ENCODE measurements at places on chromosomes 16 and 17.

GRCh38 chr17:28057731-28058246 lies 15.3 kb downstream of the NLK start:
- no peak for DNase-seq

DNA sequence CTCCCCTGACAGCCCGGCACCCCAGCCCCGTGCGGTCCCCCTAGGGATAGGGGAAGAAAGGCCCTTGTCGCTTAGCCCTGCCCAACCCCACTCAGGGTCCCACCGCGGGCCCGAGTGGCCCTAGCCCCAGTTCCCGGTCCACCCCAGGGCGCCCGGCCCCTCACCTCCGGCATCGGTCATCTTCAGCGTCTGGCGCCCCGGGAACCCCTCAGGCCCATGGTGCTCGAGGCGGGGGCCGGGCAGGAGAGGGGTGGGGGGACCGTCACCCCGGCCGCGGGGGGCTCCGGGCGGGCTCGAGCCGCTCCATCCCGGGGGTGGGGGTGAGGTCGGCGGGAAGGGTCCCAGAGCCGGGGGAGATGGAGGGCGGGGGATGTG lies 620 bp downstream of the SAMD14 start:
- DNase-seq = no peak

DNA sequence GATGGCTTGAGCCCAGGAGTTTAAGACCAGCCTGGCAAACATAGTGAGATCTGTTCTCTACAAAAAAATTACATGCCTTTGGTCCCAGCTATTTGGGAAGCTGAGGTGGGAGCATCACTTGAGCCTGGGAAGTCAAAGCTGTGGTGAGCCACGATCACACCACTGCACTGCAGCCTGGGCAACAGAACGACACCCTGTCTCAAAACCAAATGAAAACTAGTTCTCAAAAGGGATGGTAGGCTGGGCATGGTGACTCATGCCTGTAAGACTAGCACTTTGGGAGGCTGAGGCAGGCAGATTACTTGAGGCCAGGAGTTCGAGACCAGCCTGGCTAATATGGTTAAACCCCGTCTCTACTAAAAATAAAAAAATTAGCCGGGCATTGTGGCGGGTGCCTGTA lies 31.1 kb downstream of the PPM1D start:
- no peak for DNase-seq

GRCh38 chr16:86573646-86574508 lies 4.5 kb upstream of the FOXL1 start:
- no peak for DNase-seq

GRCh38 chr17:29760279-29761039 lies 137.7 kb upstream of the CORO6 start:
- peak; percentile 70 for DNase-seq

DNA sequence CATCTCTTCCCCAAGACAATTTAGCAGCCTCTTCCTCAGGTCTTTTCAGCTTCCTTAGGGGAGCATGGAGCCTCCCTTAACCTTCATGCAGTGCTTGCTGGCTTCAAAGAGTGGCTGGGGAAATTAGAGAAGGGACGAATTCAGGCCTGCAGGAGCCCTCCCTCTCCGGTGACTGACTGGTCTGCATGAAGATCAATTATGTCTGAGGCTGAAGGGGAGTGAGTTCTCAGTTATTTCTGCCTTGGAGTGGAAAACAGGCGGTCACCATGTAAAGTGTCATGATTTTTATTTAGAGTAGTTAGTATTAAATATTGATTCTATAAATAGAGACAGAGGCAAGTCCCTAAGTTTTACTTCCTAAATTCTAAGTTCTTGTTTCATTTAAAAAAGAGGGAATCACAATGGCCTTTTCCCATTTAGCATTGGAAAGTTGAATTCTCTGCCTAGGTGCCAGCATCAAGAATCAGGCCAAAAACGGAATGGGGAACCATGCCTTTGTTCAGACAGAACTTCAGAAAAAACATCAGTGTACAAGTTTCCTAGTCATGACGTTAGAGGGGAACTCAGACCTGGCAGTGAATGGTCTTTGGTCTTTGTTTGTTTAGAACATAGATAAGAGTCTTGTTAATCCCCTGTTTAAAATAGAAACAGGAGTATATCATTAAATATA lies 4.4 kb downstream of the GABARAPL2 start:
- no peak for DNase-seq

DNA sequence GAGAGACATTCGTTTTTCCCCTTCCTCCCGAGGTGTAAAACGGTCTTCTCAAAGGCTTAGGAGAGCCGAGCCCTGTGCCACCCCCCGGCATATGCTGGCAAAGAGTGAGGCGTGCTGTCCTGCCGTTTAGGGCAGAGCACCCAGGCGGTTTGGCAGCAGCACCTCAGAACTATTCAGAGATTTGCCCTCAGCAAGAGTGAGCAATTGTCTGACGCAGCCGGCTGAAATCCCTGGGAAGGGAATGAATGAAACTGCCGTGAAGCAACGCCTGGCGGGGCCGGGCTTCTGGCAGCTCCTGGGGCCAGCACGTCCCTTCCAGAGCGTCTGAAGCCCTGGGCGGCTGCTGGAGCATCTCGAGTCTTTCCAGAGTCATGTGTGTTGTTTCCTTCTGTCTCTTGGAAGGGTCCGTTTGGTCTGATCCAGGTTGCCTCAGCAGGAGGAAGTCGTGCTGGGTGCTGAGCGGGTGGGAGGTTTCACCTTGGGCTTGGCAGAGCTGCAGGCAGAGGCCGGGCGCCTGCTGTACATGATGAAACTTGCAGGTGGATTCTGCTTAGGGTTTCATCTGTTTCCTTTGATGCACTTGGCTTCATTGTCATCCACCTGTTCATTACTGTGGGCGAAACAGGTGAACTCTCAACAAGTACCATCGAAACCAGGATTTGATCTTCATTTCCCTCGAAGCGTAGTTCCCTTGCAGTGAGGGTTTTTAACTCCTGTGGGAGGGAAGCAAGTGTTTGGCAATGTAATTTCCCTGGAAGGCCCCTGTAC lies 35.4 kb downstream of the TBCD start:
- no peak for DNase-seq

DNA sequence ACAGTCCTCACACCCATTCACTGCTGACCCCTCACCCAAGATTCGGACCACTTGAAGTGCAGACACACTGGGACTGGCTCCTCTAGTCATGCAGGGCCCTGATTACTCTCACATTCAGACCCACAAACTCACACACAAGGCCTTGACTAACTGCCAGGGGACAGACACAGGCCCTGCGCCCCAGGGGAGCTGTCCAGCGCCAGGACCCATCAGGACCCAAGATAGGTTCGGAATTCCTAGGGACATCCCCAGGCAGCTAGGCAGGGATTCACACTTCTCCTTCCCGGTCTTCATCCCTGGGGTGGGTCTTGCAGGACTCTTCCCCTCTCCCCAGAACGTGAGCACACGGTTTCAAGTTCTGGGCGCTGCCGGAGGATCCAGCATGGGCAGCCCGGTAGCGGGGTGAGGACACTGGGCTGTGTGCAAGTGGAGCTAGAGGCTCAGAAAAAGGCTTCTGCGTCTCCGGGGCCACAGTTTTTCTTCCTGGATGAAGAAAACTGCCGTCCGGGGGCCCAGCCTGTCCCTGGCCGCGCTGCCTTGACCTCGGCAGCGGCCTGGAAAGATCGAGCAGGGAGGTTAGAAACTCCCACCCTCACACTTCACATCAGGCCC lies 1.6 kb downstream of the SEZ6 start:
- DNase-seq = no peak

DNA sequence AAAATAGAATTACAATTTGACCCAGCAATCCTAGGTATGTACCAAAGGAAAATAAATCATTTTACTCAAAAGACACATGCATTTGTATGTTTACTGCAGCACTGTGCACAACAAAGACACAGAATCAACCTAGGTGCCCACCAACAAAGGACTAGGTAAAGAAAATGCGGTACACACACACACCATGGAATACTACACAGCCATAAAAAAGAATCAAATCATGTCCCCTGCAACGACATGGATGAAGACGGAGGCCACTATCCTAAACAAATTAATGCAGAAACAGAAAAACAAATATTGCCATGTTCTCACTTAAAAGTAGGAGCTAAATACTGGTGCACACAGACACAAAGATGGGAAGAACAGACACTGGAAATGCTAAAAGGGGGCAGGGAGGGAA lies 36.2 kb downstream of the BRD7 start:
- DNase-seq = no peak

DNA sequence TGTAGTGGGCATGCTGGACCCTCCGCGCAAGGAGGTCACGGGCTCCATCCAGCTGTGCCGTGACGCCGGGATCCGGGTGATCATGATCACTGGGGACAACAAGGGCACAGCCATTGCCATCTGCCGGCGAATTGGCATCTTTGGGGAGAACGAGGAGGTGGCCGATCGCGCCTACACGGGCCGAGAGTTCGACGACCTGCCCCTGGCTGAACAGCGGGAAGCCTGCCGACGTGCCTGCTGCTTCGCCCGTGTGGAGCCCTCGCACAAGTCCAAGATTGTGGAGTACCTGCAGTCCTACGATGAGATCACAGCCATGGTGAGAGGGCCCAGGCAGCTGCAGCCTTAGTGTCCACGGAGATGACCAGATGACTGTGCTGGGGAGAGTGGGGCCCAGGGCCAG lies 22.3 kb downstream of the ATP2A1 start:
- DNase-seq = no peak

DNA sequence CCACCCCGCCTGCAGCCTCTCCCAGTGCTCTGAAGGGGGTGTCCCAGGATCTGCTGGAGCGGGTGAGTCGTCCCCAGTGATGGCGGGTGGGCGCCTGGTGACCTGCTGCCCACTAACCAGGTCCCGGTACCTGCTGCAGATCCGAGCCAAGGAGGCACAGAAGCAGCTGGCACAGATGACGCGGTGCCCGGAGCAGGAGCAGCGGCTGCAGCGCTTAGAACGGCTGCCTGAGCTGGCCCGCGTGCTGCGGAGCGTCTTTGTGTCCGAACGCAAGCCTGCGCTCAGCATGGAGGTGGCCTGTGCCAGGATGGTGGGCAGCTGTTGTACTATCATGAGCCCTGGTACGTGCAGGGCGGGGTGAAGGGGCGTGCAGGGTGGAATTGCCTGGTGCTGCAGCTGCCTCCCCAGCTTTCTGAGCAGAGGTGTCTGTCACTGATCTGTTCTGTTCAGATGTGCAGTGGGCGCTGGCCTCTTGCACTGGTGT lies 3.6 kb downstream of the CDT1 start:
- no peak for DNase-seq

GRCh38 chr17:1090465-1091189 lies 89.2 kb downstream of the ABR start:
- DNase-seq = no peak

GRCh38 chr16:10388988-10389387 lies 3.1 kb downstream of the ATF7IP2 start:
- DNase-seq = no peak
